ENCODE measurements at places on chromosomes 2 and 18.
A peak's percentile ranks its signal among the peaks of the same experiment; 100 is the strongest.

- no peak for DNase-seq
Measured at GRCh38 chr2:198756166-198756565, 701.6 kb downstream of the SATB2 start.

GRCh38 chr2:145752091-145752806 lies 1232.3 kb upstream of the ZEB2 start:
- peak; percentile 82 for DNase-seq

GRCh38 chr18:5298156-5298852 lies 2.8 kb upstream of the ZBTB14 start:
- DNase-seq = no peak

- no peak for DNase-seq
Measured at GRCh38 chr18:69064063-69064462, 266.2 kb downstream of the CCDC102B start.

DNA sequence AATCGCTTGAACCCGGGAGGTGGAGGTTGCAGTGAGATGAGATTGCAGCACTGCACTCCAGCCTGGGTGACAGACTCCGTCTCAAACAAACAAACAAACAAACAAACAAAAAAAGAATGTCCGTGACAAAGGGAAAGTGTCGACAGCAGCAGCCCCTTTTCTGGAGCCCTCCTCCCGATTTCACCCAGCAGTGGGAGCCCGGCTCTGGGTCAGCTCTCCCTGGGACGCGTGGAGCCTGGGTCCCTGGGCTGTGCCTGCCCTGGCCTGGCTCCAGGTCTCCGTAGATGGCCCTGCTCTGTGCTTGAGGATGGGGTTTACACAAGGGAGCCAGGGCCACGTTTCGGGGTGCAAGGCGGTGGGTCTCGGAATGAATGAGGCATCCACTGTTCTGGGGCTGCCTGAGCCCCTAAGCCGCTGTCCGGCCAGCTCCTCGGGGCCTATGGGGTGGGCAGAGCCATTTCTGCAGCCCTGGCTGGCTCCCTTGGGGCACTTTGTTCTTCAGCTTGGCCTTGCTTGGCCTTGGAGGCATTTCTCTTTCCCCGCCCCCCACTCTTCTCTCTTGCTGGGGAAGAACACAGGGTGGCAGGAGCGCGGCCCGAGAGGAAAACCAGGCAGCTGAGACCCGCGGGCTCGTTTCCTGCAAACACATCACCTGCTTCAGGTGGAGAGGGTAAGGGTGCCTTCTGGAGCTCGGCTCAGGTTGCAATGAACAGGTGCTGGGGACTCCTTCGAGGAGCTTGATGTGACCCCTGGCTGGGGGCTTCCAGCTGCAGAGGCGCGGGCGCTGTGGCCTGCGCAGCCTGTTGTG lies 29.1 kb downstream of the RTP5 start:
- DNase-seq = no peak

GRCh38 chr2:240441993-240442411 lies 6.5 kb downstream of the GPC1 start:
- no peak for DNase-seq

GRCh38 chr2:216216951-216217903 lies 108.1 kb downstream of the XRCC5 start:
- peak; percentile 16 for DNase-seq

- DNase-seq = peak; percentile 95
Measured at GRCh38 chr2:231181860-231182512, 16.4 kb upstream of the ARMC9 start.

DNA sequence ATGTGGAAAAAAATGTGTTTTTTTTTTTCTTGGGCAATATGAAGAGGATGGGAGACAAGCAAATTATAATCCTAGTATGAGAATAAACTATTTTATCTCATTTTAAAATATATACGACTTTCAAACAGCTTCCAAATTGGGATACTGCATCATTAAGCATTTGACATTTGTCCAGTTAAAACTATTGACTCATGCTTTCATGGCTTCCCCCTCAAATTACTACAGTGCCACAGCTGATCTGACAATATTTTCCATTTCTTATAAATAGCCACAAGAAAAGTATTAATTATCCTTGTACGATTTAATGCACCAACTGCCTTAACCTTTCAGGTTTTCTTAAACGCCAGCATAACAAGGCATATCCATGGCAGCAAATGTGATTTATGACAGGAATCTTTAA lies 1134.8 kb upstream of the ZEB2 start:
- DNase-seq = no peak

DNA sequence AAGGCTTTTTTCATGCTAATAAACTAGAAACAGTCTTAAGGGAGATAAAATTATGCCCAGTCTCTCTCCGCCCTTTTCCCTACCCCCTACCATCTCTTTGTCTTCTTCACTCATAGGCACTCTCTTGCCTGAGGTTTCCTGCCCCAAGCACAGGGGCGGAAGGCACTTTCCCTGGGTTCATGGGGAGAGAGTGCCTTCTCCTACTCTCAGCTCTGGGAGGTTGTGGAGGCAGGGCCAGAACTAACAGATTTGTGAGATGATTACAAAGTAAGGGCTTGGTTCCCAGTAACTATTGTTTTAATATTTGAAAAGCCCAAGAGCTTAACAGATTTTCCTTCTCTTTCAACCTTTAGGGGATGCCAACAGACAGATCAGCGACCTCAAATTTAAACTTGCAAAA lies 26.1 kb upstream of the RBM44 start:
- DNase-seq = no peak

DNA sequence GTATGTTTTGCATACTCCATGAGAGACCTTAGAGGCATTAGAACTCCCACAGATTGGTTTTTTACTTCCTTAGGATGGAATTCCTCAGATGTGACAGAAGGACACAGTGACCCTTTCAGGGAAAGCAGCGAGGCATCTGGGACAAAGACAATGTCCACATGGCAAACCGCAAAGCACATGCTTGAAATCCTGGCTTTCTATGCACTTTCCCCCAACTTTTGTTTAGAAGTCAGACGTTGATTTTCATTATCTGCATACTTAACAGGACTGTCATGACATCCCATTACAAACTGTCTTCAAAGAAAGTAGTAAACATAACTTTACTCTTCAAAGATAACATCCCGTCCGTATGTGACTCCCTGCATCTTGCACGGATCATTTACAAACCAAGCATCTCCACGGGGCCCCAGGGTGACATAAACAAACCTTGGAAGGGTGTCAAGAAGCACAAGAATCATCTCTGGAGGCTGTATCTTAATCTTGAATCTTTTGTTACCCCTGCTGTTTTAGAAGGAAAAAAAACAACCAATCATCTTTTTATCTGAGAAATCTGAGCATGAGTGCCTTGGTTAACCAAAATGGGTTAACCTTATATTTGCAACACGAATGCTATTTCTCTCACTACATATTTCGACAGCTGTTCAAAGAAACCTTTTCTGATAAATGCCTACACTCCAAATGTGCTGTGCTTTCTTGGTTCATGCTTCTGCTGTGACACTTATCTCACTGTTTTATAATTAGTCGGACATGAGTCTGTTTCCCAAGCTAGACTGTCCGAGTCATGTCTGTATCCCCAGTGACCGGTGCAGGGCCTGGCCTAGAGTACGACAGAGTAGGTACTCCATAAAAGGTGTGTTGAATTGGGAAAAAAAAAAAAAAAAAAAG lies 90.8 kb downstream of the CCBE1 start:
- DNase-seq = no peak

GRCh38 chr18:70188113-70188512 lies 17.4 kb downstream of the RTTN start:
- DNase-seq = no peak

DNA sequence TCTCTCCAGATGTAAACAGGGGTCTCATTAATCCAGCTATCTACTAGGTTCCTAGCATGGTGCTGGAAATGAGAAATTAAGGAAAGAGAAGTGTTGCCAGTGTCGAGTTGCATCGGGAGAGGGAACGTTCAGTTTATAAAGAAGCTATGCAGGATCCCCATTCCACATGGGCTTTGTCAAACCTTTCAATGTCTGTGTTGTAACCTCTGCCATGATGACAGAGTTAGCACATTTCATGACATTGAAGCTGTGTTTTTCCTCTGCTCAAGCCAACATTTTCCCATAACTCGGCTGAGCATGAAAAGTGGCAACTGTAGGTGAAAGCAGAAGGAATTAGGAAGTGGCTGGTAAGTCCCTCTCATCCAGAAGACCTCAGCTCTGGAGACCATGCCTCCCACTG lies 133.4 kb downstream of the WDSUB1 start:
- no peak for DNase-seq

- no peak for DNase-seq
Measured at GRCh38 chr2:1481406-1482252, 68.4 kb downstream of the TPO start.

GRCh38 chr2:232038881-232039485 lies 77.5 kb downstream of the DIS3L2 start:
- no peak for DNase-seq

- no peak for DNase-seq
Measured at GRCh38 chr18:2681993-2682603, 26.6 kb downstream of the SMCHD1 start.

DNA sequence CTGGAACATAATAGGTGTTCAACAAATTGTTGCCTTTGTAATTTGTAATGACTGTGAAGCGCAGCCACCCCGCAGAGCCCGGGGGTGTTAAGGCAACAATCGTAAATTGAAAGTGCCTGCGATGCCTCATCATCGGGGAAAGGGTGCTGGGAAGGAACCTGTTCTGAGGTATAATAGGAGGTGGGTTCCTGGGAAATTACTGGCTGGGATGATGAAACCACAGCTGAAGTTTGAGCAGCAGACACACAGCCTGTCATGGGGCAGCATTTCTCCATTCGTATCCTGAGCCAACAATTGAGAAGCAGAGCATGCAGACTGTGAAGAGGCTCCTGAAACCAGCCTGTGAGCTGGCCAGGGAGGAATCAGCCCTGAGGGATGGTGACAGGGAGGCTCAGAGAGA lies 404.0 kb upstream of the MYT1L start:
- DNase-seq = no peak

GRCh38 chr2:70094978-70095719 lies 7.9 kb downstream of the PCBP1 start:
- DNase-seq = peak; percentile 96

- no peak for DNase-seq
Measured at GRCh38 chr2:98127229-98127989, 40.4 kb downstream of the VWA3B start.

- no peak for DNase-seq
Measured at GRCh38 chr18:56322406-56322805, 316.0 kb downstream of the TXNL1 start.

GRCh38 chr2:38153476-38154135 lies 77.7 kb upstream of the CYP1B1 start:
- DNase-seq = no peak

- peak; percentile 50 for DNase-seq
Measured at GRCh38 chr18:35153609-35154272, 87.1 kb upstream of the ZNF397 start.

- no peak for DNase-seq
Measured at GRCh38 chr2:56288838-56289580, 105.2 kb downstream of the CCDC85A start.

Measured in suppressor macrophage treated with lipopolysaccharide for 4 hours (primary cell).